ENCODE measurements at places on chromosomes 3 and 15. TPM values are rescaled to one million over a fixed set of nuclear protein-coding genes. Genes with fewer than 3 reads are reported as not detected.

- H3K4me3 ChIP-seq: no peak overlapping the region
- H3K27ac ChIP-seq: peak overlapping the region; percentile 31
- H3K36me3 ChIP-seq: no peaks in the 10 kb centered on the region
- H3K27me3 ChIP-seq: no peaks in the 10 kb centered on the region
- no peaks in the 10 kb centered on the region for H3K4me1 ChIP-seq
These were observed 500.4 kb downstream of the SHQ1 start for GRCh38 chr3:72347819-72348319.

- H3K36me3 ChIP-seq: no peaks in the 10 kb centered on the region
- no peaks in the 10 kb centered on the region for H3K27me3 ChIP-seq
- H3K4me3 ChIP-seq: no peak overlapping the region
- no peak for DNase-seq
These were observed 316.7 kb downstream of the FOXP1 start for GRCh38 chr3:71266875-71267274.

GRCh38 chr3:60064210-60065178 is 1014.7 kb upstream of the CFAP20DC start:
- DNase-seq: no peak
- no peaks in the 10 kb centered on the region for H3K4me1 ChIP-seq
- no peaks in the 10 kb centered on the region for H3K27me3 ChIP-seq
- no peaks in the 10 kb centered on the region for H3K36me3 ChIP-seq
- no peak overlapping the region for H3K4me3 ChIP-seq

- no peak overlapping the region for H3K27ac ChIP-seq
- DNase-seq: peak; percentile 78
- peak overlapping the region; percentile 48 for H3K4me3 ChIP-seq
- no peaks in the 10 kb centered on the region for H3K4me1 ChIP-seq
- no peaks in the 10 kb centered on the region for H3K27me3 ChIP-seq
These were observed 837 bp downstream of the LRRN1 start for GRCh38 chr3:3800080-3800455.

GRCh38 chr3:81105206-81105605 is 656.2 kb downstream of the GBE1 start:
- DNase-seq: no peak
- no peaks in the 10 kb centered on the region for H3K36me3 ChIP-seq
- H3K4me3 ChIP-seq: no peak overlapping the region
- H3K27ac ChIP-seq: no peak overlapping the region
- no peaks in the 10 kb centered on the region for H3K4me1 ChIP-seq

GRCh38 chr3:181066143-181067087 is 76.9 kb upstream of the DNAJC19 start:
- H3K27ac ChIP-seq: no peak overlapping the region
- H3K36me3 ChIP-seq: no peaks in the 10 kb centered on the region
- H3K4me1 ChIP-seq: no peaks in the 10 kb centered on the region
- no peaks in the 10 kb centered on the region for H3K27me3 ChIP-seq
- DNase-seq: no peak

CFAP100 gene
- total RNA-seq: not detected

- no peak overlapping the region for H3K4me3 ChIP-seq
- no peak overlapping the region for H3K27ac ChIP-seq
- peaks cover 4% of the 10 kb centered on the region for H3K36me3 ChIP-seq
These were observed 81.1 kb downstream of the BTD start for GRCh38 chr3:15682561-15683185.

DNA sequence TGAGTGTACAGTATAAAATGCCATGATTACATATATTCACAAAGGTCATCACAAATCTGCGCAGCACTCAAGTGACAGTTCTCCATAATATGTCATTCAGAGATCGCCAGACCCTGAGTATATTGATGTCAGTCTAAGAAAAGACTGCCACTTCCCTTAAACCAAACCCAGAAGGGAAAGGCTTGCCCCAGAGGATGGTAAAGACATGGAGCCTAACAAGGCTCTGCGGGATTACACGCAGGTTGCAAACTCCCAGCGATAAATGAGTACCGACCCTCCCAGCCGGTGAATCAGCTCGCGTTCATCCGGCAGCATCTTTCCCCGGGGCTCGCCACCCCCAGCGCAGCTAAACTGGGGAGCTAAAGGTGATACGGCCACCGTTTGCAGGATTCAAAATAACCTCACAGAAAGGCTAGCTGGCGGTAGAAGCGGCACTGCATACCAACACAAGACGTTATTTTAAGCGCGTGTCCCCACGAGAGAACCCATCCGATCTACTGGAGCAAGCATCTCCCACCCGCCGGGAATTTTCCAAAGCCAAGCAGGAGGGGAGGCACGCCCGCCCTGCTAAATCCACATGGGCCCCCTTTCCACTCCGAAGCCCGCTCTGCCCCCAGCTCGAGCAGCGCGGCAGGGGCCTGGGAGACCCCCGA is 643 bp downstream of the MYO5A start:
- peak overlapping the region; percentile 82 for H3K4me3 ChIP-seq
- peak overlapping the region; percentile 39 for H3K27ac ChIP-seq
- H3K36me3 ChIP-seq: no peaks in the 10 kb centered on the region
- peak; percentile 49 for DNase-seq
- no peaks in the 10 kb centered on the region for H3K4me1 ChIP-seq
- H3K27me3 ChIP-seq: no peaks in the 10 kb centered on the region

DNA sequence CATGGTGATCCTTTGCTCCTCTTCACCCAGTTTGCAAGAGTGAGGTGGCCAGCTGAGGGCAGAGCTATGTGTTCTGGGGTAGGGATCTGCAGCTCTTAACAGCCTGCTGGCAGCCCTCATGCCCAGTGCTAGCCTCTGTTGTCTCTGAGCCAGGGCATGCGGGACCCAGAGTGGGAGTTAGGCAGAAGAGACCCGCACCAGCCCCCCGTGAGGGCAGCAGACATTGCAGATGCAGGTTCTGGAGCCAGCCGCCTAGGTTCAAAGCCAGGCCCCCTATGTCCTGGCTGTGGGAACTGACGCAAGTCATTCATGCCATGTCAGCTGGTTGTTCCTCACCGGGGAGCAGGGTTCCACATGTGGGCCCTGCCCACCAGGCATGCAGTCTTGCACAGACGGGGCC is 74.7 kb downstream of the DNAJB8 start:
- no peak overlapping the region for H3K4me3 ChIP-seq
- H3K27ac ChIP-seq: no peak overlapping the region
- no peaks in the 10 kb centered on the region for H3K27me3 ChIP-seq
- no peaks in the 10 kb centered on the region for H3K4me1 ChIP-seq
- no peak for DNase-seq

DNA sequence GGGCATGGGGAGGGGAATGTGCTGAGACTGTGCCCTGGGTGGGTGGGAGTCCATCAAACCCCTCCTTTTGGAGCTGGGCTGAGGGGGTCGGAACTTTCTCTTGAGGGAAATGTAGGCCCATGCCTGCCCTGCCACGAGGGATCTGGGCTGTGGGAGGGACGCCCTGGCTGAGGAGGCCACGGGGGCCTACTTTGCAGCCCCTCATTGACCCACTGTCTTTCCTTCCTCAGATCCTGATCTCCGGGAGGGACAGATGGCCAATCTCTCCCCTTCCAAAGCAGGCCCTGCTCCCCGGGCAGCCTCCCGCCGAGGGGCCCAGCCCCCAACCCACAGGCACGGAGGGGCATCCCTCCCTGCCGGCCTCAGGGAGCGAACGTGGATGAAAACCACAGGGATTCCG is 25.3 kb downstream of the LOXL1 start:
- peaks cover 2% of the 10 kb centered on the region for H3K36me3 ChIP-seq
- peak overlapping the region; percentile 96 for H3K27ac ChIP-seq
- no peaks in the 10 kb centered on the region for H3K27me3 ChIP-seq

ERC2 gene
- total RNA-seq: 0.55 TPM

GRCh38 chr3:190303884-190304283 is 18.4 kb downstream of the CLDN1 start:
- H3K27me3 ChIP-seq: no peaks in the 10 kb centered on the region
- H3K27ac ChIP-seq: no peak overlapping the region
- DNase-seq: no peak
- no peaks in the 10 kb centered on the region for H3K4me1 ChIP-seq

DNA sequence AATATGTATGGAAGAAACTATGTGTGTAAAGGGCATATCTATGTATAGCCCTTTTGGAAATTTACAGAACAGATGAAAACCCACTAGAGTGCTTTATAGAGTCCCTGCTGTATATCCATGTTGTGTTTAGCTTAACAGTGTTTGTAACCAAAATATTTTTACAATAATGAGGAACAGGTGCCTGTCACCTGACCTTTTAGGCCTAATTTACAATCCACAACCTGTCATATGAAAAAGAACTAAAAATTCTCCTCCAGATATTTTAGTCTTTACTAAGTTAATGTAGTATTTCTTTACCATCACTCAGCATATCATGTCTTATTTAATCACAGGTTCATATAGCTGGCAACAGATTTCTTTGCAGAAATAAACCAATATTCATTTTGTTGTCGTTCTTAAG is 16.4 kb upstream of the SATB1 start:
- H3K4me3 ChIP-seq: no peak overlapping the region
- no peaks in the 10 kb centered on the region for H3K36me3 ChIP-seq
- no peak overlapping the region for H3K27ac ChIP-seq
- no peaks in the 10 kb centered on the region for H3K4me1 ChIP-seq
- H3K27me3 ChIP-seq: no peaks in the 10 kb centered on the region
- DNase-seq: no peak

DNA sequence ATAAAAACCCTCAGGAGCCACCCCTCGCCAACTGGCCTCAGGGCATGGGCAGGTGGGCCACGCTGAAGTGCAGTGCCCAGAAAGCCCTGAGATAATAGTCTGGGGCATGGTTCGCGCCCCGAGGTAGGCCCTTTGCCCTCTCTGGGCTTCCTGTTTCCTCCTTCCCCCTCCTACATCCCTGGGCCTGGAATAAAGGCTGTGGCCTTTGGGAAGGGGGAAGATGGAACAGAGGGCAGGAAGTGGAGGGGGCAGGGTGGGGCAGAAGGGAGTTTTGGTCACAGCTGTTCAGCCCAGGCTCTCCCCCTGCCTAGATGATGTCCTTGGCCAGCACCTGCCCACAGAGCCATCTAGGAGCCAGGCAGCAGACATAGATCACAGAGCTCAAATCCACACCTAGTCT is 11.3 kb downstream of the CSRNP1 start:
- no peak for DNase-seq
- H3K36me3 ChIP-seq: no peaks in the 10 kb centered on the region
- H3K4me1 ChIP-seq: peaks cover 3% of the 10 kb centered on the region
- H3K27ac ChIP-seq: no peak overlapping the region
- H3K4me3 ChIP-seq: no peak overlapping the region

DNA sequence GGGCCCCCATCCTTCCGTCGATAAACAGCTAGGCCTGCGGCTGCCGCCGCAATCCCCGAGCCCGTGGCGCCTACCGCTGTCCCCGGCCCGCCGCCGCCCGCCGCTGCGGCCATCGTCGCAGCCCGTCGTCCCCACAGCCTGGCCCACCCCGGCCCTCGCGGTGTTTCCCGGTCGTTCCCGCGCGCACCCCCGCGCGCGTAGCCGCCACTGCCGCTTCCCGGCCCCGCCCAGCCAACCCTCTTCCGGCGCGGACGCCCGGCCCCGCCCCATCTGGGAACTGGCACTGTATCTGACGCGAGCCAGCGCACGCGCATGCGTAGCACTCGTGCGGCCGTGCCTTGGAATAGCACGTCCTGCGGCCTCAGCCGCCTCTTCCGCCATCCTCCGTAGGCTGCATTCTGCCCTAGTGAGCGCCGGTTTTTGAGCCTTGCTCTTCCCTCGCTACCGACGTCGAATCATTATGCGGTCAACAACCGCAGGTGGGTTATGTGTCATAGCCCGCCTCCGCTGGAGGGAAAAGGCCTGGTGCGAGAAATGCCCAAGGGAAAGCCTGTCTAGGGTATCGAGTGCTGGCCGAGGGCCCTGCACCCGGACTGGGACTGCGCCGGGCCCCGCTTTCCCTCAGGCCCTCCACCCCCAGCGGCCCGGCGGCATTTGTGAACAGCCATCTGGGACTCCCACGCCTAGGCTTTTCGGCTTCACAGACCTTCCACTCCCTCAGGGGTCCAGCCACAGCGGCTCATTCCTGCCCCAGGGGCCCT is at the start of gene SMARCC1:
Gene SMARCC1, minus strand, starts transcription at position 209 of the 761 bp plus-strand sequence. Its CDS starts 96 bp downstream, at position 113.
- peak within 1 kb of the TSS; percentile 83 for H3K4me3 ChIP-seq
- H3K36me3 ChIP-seq: no peaks in the 10 kb centered on the region
- peak within 1 kb of the TSS; percentile 85 for H3K27ac ChIP-seq
- H3K4me1 ChIP-seq: no peaks in the 10 kb centered on the region

THPO gene
- 0.65 TPM for total RNA-seq

GRCh38 chr3:150136242-150136641 is 165.5 kb upstream of the PFN2 start:
- no peak for DNase-seq
- H3K27ac ChIP-seq: no peak overlapping the region
- no peak overlapping the region for H3K4me3 ChIP-seq
- no peaks in the 10 kb centered on the region for H3K36me3 ChIP-seq

PLEKHO2 gene
- total RNA-seq: 46.2 TPM

DNA sequence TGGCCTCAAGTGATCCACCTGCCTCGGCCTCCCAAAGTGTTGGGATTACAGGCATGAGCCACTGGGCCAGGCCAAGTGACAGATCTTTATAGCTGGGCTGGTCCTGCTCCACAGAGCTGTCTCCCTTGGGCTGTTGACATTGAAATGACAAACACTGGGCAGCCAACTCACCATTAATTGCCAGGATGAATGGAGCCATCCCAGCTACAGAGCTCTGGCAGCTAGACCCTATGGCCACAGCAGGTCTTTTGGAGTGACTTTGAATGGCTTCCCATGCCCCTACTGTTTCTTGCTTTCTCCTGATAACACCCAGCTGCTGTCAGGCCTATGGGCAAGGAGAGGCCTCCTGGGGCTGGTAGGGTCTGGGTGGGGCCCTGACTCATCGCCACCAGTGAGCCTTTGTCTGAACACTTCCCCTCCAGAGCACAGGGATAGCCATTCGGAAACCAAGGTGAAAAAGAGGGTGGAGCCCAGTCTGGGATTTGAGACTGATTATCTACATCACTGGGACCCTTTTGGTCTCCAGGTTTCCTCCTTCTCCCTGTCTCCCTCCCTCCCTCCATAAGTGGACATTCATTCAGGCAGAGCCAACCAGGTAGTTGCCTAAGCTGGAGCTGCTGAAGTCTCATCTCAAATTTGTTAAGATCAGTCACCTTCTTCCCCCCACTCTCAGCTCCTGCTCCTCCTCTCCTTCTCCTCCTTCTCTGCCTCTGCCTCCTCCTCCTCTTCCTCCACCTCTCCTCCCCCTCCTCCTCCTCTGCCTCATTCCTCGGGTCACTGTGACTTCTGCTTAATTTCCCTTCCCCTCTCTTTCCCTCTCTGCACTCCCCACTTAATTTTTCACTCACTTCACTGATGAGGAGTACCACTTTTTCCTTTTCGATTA is 34.0 kb downstream of the BHLHE40 start:
- no peak for DNase-seq
- no peak overlapping the region for H3K27ac ChIP-seq

- no peaks in the 10 kb centered on the region for H3K4me1 ChIP-seq
- no peaks in the 10 kb centered on the region for H3K27me3 ChIP-seq
These were observed 70.8 kb upstream of the POMGNT2 start for GRCh38 chr3:43176666-43177065.

OXSR1 gene
- 42.0 TPM for total RNA-seq

ABCC5 gene
- 18.9 TPM for total RNA-seq

DNA sequence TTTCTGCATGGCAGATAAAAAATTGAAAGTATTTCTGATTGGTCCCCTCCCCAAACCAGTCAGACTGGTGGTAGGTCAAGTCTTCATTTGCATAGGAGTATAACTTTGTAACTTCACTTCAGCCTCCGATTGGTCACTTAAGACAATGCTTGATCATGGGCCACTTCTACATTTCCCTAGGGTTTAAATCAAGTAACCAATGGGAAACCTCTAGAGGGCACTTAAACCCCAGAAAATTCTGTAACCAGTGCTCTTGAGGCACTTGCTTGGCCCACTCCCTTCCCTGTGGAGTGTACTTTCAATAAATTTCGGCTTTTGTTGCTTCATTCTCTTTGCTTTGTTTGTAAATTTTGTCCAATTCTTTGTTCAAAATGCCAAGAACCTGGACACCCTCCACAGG is 225.5 kb downstream of the ARPP21 start:
- no peak overlapping the region for H3K27ac ChIP-seq
- H3K4me1 ChIP-seq: no peaks in the 10 kb centered on the region
- DNase-seq: no peak
- H3K4me3 ChIP-seq: no peak overlapping the region

Measured in aorta (tissue), 5 donors.